ENCODE measurements at places on chromosomes 5 and 9.

GRCh38 chr5:173329491-173330337 lies 1.5 kb upstream of the STC2 start:
- DNase-seq, result no peak

DNA sequence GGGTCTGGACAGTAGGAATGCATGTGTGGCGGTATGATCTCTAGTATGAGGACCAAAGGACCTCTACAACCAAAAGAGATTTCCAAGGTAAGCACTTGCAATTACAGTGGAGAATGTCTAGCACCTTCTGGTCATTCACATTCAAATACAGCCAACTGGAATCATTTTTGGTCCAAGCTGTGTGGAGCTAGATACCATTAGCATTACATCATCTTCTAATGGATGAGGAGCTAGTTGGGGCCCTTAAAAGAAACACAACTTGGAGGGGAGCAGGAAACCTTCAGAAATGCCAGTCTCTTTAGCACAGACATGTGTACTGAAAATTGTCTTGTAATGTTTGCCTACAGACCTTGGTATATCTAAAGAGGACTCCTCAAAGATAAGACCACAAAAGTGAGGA lies 244.7 kb downstream of the BNC2 start:
- DNase-seq, result no peak

GRCh38 chr9:19934301-19934871 lies 145.5 kb upstream of the SLC24A2 start:
- DNase-seq, result no peak

DNA sequence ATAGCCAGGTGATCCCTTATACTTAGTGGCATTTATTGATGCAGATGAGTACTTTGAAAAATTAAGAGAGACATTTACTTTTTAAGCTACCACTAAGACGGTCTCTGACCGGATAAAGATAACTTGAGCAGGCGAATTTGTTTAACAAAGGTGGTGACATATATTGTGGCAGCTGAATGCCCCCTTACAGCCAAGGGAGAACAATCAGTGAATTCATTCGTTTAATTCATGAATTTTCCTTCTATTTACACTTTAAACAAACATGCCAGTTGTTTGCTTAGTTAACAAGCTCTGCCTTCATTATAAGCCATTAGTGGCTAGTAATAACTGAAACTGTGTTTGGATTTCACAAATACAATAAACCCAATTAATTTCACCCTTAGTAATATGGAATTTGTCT lies 187.1 kb downstream of the AOPEP start:
- DNase-seq, result no peak

- no peak for DNase-seq
Measured at GRCh38 chr5:14417792-14418765, 163.5 kb upstream of the OTULINL start.

DNA sequence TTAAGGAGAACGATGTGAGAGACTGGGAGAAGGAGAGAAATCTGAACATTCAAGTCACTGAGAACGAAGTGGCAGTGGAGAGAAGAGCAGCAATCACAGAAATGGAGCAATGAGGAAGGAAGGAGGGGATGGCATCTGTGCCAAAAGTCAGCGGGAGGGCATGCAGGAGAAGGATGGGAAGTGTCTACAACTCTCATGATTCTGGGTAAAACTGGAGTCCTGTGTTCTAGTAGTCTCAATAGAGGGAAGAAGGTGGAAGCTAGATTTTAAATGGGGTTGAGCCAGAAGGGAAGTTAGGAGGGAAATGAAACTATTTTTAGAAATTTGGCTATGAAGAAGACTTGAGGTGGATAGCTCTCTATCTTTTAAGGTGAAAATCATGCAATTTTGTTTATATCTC lies 39.1 kb upstream of the SPATA31C2 start:
- no peak for DNase-seq

DNA sequence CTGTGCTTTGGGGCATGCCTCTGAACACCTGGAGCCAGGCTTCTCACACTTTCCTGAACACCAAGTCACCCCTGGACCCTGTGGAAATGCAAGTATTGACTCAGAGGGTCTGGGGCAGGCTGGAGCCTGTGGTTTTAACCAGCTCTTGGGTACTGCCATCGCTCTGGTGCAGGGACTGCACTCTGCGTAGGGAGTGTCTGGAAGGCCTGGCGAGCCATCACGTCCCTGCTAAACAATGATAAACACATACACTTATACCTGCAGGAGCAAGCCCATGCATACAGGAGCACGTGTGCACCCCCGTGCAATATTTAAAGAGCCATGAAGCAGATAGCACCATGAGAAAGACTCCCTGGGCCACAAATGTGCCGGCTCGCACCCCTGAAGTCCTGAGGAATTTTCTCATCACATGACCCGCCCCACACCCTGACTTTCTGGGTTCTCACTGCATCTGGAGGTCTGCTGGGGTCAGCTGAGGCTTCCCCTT lies 267.7 kb downstream of the GADD45G start:
- DNase-seq, result no peak

- no peak for DNase-seq
Measured at GRCh38 chr5:141834331-141834730, 43.9 kb downstream of the PCDH1 start.

DNA sequence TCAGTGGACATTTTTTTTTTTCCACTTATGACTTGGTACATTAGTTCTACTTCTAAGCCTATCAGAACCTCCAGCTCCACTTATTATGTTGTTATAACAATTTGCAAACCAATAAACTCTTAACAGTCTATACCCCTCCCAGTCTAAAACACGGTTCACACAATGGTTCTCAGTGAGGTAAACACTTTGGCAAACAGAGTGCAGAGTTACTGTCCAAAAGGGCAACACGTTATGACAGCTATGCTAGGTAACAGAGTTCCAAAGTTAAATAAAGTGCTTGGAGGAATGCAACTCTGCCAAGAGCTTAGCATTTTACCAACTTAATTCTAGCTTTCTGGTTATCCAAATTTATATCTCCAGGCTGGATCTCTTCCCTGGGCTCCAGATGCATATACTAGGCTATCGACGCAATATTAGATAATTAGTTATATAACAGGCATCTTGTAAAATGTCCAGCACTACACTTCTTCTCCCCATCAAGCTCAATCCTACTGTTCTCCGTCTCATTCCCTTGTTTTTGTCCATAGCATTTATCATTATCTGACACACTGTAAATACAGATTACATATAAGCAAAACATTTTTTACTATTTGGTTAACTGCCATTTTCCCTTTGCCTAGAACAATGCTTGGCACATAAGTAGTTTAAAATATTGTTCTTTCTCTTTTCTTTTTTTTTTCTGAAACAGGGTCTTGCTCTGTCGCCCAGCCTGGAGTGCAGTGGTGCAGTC lies 14.3 kb downstream of the FNBP1 start:
- DNase-seq, result no peak
